ENCODE measurements at places on chromosomes 13 and 19.

- no peak for DNase-seq
Measured at GRCh38 chr19:9061879-9062278, 25.0 kb upstream of the OR1M1 start.

GRCh38 chr13:68440874-68441273, 1210.7 kb upstream of the PCDH9 start:
- DNase-seq, result no peak

GRCh38 chr13:40094056-40094455, 438.6 kb downstream of the COG6 start:
- DNase-seq, result no peak

- DNase-seq, result no peak
Measured at GRCh38 chr13:78306519-78307206, 296.7 kb downstream of the POU4F1 start.

DNA sequence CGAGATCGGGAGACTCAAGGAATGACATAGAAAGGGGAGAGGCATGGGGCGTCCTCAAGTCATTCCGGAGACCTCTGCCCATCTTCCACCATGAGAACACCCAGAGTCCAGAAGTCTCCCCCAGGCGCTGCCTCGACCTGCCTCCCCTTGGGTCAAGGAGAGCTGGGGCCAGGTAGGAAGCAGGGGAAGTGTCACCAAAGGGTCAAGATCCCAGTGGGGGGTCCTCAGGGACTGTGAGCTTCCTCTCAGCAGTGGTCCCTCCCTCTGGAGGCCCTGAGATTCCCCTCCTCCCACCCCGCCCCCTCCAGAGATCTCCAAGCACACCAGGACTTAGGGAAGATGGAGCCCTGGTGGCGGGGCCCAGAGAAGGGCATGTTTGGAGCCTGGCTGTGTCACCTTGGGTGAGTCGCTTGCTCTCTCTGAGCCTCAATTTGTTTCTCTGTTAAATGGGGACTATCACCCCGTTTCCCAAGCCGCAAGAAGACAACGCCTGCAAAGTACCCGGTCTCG, 919 bp downstream of the DACT3 start:
- DNase-seq, result no peak

DNA sequence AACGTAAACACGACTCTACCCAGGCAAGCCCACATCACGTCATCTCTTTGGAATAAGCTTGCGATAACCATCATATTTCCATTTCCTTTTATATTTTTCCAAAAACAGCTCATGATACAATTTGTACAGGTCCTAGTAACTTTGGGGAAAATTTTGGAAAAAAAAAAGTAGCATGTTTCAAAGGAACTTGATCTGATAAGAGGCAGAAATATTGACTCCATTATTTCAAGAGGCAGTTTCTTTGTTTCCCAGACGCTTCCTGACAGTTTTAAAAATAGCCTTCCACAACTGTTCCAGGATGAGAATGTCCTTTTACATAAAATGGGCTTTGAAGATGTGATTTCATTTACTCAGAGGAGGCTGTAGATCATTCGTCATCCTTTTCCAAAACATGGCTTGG, 23.1 kb downstream of the KLF2 start:
- no peak for DNase-seq

- no peak for DNase-seq
Measured at GRCh38 chr13:60242043-60242595, 78.4 kb upstream of the DIAPH3 start.

Data from NCI-H2227 treated with DMSO at 0.1 percent for 48 hours (cell line).